Osteocyte (in vitro differentiated cells): ENCODE measurements at places on chromosomes 12 and 14. TPM values are rescaled to one million over a fixed set of nuclear protein-coding genes. Genes with fewer than 3 reads are reported as not detected.

RNFT2 gene
- 8.2 and 9.6 TPM in 2 replicates for total RNA-seq

TEX52 gene
- not detected in 2 replicates for total RNA-seq

DTX1 gene
- not detected in 2 replicates for total RNA-seq

ADCY4 gene
- total RNA-seq: 25.3 and 26.5 TPM in 2 replicates

ACRBP gene
- 0.73 and 1.0 TPM in 2 replicates for total RNA-seq

CIROP gene
- not detected in 2 replicates for total RNA-seq

KLRC4 gene
- total RNA-seq: 3.1 and 3.3 TPM in 2 replicates

CLEC14A gene
- total RNA-seq: not detected in 2 replicates
